ENCODE measurements at places on chromosomes 11 and 22.

- no peak for DNase-seq
Observed at GRCh38 chr11:128695539-128696221, 1.8 kb downstream of the FLI1 start.

- DNase-seq: no peak
Observed at GRCh38 chr11:132361011-132361550, 990.7 kb downstream of the NTM start.

DNA sequence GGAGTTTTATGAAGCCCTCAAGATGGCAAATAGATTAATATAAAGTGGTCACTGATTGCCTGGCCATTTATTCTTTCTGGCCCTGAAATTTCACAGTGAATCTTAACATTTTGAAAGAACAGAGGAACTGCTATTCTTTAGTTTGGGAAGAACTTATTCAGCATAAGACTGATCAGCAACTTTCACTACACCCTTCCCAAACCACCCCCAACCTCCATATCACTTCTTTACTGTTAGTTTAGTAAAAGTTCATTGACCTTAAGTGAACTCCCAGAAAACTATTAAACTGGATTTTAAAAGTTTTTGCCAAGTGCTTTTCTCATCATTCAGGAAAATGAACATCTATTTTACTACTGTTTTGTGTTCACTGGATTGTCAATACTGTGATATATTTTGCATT lies 77.4 kb downstream of the NARS2 start:
- no peak for DNase-seq

GRCh38 chr11:86670181-86670580 lies 2.2 kb downstream of the ME3 start:
- no peak for DNase-seq

DNA sequence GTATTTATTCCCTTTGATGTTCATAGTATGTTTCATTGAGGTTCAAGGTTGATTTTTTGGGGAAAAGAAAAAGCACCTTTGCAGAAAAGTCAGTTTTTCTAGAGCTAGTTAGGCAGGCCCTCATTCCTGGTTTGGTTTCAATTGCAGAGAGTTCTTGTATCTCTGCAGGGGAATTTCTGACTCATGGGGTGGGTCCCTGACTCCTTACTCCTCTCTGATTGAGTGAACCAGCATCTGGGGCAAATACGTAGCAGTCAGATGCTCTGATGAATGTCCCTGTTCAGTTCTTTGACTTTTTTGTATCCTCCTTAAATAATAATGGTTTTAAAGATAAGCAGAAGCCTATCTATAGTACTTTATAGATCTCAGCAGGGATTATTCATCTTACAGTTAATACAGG lies 7.7 kb upstream of the NCR3LG1 start:
- DNase-seq: no peak

DNA sequence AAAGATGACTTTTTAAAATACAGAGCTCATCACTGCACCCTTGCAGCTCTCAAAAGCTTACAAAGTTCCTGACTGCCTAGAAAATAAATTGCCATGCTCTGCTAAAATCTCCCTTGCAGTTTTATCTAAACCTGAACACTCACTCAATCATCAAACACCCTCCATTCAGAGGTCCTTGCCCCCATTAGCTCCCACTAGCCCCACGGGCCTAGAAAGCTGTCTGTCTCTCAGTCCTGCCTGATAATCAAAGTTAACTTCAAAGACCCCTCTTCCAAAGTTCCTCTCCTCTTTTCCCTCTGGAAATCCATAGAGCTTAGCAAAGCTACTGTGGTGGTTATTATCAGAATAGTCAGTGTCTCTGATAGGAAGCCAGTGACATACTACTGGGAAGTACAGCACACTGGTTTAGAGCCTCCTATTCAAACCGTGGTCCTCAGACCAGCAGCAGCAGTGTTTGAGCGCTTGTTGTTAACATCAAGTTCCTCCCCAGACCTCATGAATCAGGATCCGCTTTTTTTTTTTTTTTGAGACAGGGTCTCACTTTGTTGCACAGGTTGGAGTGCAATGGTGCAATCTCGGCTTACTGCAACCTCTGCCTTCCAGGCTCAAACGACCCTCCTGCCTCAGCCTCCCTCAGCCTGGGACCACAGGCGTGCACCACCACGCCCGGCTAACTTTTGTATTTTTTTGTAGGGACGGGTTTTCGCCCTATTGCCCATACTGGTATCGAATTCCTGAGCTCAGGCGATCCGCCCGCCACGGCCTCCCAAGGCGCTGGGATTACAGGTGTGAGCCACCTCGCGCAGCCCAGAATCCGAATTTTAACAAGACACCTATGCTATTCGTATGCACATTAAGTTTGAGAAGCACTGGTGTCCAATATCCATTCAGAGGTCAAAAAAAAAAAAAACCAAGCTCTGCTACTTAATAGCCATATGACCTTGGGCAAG lies 1.2 kb downstream of the NDUFC2 start:
- no peak for DNase-seq

GRCh38 chr11:126160345-126161022 lies 51.0 kb downstream of the RPUSD4 start:
- DNase-seq: no peak

DNA sequence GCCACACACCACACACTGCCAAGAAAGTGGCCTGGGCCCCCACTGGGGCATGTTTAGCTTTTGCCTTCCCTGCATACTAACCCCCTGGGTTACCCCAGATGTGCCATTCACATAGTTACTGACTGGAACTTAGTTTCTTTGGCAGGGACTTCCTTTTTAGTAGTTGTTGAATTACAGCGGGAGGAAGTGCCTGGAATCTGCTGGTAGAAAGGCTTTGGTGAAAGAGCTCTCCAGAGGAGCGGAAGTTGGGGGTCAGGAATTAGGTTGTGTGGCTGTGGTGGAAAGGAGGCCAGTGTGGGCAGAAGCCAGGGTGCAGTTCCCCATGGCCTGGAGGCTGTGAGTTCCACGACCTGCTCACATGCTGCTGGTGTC lies 69.0 kb downstream of the MED15 start:
- DNase-seq: no peak

GRCh38 chr11:76469141-76469540 lies 24.3 kb downstream of the EMSY start:
- no peak for DNase-seq

- DNase-seq: no peak
Observed at GRCh38 chr11:61542705-61543104, 34.2 kb downstream of the LRRC10B start.

DNA sequence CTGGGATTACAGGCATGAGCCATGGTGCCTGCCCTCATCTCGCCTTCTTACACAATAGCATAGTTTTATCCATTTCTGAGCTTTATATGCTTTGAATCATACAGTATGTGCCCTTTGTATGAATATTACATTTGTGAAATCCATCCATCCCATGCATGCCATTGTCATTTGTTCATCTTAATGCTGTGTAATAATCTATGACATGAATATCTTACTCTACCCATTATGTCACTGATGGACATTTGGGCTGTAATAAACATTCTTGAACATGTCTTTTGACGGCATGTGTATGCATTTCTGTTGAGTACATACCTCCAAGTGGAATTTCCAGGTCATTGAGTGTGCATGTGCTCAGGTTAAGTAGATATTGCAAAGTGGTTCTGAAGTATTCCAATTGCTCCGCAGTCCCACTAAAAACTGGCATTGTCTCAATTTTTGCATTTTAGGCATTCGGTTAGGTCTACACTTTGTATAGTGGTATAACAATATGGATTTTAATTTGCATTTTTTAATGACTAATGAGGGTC lies 339.3 kb upstream of the SYN3 start:
- no peak for DNase-seq

GRCh38 chr22:42697542-42698013 lies 23.1 kb downstream of the A4GALT start:
- peak; percentile 49 for DNase-seq

- no peak for DNase-seq
Observed at GRCh38 chr11:57241353-57241972, 4.4 kb upstream of the APLNR start.

- no peak for DNase-seq
Observed at GRCh38 chr11:75022296-75022695, 33.6 kb downstream of the NEU3 start.

- no peak for DNase-seq
Observed at GRCh38 chr22:47659467-47660223, 897.2 kb downstream of the TBC1D22A start.

DNA sequence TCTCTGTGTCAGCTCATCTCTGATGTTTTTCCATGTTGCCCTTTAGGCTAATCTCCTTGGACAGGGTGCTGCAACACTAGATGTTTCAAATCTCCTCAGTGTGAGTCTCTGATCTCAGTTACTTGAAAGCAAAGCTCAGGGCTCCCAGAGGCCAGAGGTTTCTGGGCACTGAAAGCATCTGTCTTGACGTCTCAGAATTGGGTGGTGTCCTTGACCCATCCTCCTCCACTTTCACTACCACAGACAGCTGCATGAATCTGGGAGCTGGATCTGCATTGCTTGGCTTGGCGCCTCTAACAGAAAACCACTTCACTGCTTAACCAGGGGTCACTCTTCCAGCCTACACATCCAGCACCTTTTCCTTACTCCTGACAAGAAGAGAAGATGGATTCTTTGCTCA lies 399.4 kb downstream of the NXPE2 start:
- no peak for DNase-seq

DNA sequence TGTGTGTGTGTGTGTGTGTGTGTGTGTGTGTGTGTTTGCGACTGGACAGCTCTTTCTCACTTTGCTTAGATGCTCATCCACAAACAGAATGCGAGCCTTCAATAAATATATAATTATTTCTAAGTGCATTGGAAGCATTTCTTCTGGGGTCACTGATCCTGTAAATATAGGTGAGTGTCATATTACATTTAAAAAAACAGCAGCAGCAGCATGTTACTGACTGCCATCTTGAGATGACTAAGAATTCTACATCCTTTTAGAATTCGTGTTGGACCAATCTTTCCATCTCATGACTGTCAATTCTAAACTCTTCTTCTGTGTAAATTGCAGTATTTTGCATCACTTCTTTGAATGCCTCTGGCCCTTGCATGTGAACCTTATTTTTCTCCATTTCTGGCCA lies 238.0 kb upstream of the DDI1 start:
- no peak for DNase-seq

- DNase-seq: no peak
Observed at GRCh38 chr11:3644817-3645235, at the start of gene ART1. Gene ART1, plus strand, starts transcription at chr11:3645128. Its CDS starts 14,086 bp downstream, at chr11:3659214.

DNA sequence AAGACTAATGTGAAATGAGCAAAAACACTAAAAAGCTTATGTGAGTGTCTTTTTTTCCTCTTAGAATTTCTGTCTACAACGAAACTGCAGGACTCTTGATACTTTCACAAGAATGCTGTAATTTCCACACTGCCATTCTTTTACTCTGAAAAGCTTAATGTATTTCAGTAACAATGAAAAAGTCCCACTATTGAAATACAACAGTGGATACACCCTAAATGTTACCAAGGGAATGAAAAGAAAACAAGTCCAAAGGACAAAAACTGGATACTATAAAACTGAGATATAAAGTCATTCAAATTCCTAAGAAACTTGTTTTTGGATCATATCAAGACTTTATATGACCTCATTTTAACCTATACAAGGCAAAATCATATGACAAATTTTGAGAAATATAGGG lies 77.4 kb downstream of the SOX6 start:
- no peak for DNase-seq

- DNase-seq: no peak
Observed at GRCh38 chr11:70378506-70379134, 19.7 kb upstream of the CTTN start.
